ENCODE measurements at places on chromosomes 6 and 20.
A peak's percentile ranks its signal among the peaks of the same experiment; 100 is the strongest.

DNA sequence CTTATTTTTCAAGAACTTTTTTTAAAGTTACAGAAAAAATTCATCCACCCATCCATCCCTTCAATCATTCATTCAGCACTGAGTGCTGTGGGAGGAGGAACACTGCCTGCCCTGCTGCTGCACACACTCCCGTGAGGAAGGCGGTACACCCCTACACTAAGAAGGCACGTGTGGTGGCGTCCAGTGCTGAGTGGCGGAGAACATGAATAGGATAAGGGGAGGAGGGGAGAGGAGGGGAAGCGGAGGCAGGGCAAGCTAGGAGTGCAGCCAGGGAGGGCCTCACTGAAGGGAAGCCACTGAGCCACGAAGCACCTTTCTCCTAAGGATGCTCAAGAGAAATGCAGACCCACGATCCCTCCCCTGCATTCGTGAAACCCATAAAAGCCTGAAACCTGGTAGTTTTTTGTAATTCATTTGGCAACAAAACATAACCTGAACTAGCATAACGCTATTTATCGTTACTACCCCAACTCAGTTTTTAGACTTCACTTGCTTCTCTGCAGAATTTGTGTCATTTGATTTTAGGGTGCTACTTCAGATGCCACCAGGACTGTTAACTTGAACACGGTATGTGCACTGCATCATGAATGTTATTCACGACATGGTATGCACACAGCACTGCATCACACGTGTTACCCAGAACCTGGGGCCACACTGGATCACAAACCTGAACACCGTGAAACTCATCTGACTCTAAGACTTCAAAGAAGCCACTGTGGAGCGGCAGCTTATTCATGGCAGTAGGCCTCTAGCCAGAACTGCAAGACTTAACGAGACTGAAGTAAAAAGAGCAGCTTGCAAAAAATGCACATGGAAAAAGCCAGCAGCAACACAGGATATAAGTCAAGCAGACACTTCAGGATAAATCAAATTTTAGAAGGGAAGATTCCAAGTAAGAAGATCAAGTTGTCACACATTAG, 3.5 kb downstream of the RNASET2 start:
- peak; percentile 38 for DNase-seq

- no peak for DNase-seq
Measured at GRCh38 chr20:43140726-43141125, 49.0 kb downstream of the PTPRT start.

DNA sequence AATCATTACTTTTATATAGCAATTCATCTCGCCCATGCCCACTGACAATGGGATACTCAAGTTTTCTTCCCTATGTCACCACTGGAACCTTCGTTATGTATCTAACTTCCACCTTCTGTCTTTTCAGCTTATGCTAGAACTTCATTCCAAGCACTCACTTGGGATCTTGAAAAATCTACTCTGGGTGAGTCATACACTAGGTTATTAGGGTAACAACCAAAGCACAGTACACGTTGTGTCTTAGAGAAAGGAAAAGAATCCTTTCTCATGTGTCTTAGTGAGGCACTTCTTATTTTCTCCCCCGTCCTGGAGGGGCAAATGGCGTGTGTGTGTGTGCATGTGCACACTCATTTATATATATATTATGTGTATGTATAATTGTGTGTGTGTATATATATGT, 18.3 kb upstream of the FAM162B start:
- DNase-seq: no peak

GRCh38 chr6:37320646-37321045, 33.1 kb upstream of the RNF8 start:
- DNase-seq: no peak

- DNase-seq: no peak
Measured at GRCh38 chr20:50710492-50711063, 19.2 kb upstream of the RIPOR3 start.

GRCh38 chr20:38406476-38406875, 28.7 kb downstream of the SNHG17 start:
- DNase-seq: no peak

DNA sequence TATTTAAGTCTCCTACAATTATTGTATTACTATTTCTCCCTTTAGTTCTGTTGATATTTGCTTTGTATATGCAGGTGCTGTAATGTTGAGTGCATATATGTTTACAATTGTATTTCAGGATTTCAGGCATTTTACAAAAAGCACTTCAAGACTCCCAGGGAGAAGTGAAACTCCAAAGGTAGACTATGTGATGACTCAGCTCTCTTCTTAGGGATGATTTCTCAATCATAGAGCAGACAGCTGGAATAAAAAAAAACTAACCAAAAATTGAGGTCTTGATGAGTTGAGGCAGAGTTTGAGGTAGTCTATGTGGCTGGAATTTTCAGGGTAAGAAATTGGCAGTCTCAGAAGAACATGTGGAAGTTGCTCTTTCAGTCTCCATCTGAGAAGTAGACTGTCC, 786.1 kb downstream of the TFAP2A start:
- no peak for DNase-seq

- DNase-seq: no peak
Measured at GRCh38 chr6:43995137-43995536, 132.1 kb downstream of the MRPL14 start.

DNA sequence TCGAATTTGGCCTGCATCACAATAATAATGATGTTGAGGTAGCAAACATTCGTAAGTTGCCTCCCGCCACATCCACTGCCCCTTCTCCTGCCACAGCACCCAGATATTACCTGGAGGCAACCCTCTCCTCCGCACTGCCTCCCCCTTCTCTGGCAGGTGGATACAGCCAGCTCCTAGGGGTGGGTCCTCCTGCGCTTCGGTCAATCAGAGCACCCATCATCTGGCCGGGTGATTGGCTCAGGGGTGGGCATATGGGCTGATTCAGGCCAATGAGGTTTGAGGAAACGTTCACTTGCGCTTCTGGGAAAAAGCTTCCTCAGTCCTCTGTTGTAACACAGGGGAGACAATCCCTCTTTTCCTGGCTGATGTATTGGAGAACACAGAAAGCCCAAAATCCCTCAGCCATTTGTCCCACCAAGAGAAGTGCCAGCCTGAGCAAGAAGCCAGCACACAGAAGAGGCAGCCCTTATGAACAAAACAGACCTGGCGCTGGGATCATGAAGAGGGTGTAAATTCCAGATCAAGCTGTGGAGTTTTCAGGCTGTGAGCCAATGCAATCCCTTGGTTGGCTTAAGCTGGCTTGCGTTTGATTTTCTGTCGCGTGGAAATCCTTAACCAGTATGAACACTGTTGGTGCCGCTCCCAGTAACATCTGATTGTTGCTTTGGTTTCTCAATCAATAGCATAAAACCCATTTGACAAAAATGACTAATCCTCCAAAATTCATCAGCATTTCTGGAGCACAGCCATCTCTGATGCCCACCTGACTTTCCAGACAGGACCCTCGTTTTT, 82.2 kb downstream of the PRDM1 start:
- no peak for DNase-seq

GRCh38 chr6:89295981-89296380, 19.1 kb downstream of the GABRR2 start:
- DNase-seq: no peak

GRCh38 chr20:63156221-63156671, 59.7 kb downstream of the YTHDF1 start:
- no peak for DNase-seq

- DNase-seq: no peak
Measured at GRCh38 chr6:144336900-144337299, 51.8 kb downstream of the UTRN start.

- no peak for DNase-seq
Measured at GRCh38 chr6:1679688-1680068, 70.0 kb downstream of the FOXC1 start.

DNA sequence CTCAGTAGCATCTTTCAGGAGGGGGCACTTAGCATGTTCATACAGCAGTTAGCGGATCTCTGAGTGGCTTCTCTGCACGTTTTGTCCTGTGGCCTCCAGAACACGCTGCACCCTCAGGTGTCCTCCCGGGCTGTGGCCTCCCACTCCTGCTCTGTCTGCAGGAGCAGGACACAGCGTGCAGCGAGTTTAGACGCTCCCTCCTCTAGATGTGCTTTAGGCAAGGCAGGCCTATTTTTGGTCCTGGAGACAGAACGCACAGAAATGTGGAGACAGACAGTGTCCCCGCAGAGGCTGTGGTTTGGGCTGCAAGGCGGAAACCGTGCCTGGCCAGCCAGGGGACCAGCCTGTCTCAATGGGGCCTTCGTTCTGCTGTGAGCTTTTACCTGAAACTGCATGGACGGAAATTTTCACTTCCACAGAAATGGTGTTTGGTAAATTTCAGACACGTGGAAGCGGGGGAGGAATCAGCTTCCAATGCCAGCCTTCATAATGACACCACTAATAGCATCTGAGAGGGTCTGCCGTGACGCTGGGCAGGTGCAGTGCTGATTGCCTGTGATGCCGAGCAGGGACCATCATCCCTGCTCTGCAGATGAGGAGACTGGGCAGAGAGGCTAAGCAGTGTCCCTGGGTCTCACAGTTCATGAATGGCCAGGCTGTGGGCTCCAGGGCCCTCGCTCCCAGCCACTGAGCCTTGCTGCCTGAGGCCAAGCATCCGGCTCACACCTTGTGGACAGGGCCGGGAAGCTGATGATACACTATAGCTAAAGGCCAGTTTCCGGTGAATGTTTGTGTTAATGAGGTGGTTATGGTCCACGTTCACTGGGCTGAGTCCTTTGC, 120.9 kb downstream of the SYCP2 start:
- no peak for DNase-seq

DNA sequence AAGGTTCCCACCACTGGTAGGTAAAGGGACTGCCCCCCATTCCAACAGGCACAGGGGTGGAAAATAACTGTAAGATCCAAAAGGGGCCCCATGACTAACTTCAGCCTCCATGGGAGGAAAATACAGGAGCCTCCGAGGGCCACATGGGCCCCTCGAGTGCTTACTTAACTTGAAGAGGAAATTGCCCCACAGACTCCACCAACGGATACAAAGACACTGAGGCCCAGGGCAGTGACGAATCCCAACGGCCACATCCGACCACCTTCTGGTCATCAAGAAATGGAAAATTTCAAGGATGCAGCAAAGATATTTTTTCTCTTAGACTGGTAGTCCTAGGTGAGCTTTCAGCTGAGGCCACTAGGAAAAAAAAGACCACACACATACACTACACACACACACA, 116.0 kb upstream of the MRPS10 start:
- no peak for DNase-seq

DNA sequence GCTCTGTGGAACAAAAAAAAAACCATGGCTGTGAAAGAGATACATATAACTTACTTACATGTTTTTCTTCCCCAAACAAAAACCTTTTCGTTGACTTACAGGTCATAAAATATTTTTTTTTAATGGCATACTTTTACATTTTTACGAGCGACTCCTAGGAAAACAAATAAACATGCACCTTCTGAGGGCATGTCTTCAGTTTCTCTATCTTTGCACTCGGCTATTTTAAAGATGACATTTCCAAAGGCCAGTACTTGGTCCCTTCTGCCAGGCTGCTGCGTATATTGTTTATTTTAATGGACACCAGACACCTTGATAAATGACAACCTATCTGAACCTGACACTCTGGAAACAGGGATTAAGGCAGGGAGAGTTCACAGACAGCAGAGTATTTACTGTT, 49.4 kb downstream of the PIGU start:
- no peak for DNase-seq

GRCh38 chr20:43972692-43973091, 58.0 kb downstream of the TOX2 start:
- no peak for DNase-seq

- no peak for DNase-seq
Measured at GRCh38 chr6:53648184-53648943, 17.2 kb downstream of the KLHL31 start.

DNA sequence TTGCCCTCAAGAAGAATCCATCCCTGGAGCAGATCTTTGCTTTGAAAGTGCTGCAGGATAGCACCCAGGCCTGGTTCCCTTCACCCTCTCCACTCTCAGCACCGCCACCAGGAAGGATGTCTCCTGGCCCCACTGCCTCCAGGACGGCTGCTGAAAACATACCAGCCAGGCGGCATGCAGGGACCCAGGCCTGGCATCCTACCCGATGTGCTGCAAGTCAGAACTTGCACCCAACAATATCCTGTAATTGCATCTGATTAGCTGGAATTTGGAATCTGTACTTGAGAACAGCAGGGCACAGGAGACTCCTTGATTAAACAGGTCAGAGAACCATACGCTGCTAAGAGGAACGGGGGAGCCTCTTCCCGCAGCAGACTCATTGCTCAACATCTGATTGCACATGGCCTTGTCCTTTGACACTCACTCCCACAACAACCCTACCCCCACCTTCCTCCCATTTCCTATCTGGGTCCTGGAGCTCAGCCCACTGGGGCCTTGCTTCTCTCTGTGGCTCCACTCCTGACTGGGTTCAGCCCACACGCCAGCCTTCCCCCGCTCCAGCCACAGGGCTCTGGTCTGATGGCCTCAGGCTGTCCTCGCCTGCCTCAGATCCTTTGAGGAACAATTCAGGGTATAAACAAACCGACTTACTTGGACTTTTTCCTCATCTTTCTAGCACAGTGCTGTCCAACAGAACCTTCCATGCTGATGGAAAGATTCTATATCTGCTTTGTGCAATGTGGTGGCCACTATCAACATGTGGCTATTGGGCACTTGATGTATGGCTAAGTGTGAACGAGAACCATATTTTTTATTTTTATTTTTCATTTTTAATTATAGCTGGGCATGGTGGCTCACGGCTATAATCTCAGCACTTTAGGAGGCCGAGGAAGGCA, 78.0 kb downstream of the FGD2 start:
- DNase-seq: no peak

DNA sequence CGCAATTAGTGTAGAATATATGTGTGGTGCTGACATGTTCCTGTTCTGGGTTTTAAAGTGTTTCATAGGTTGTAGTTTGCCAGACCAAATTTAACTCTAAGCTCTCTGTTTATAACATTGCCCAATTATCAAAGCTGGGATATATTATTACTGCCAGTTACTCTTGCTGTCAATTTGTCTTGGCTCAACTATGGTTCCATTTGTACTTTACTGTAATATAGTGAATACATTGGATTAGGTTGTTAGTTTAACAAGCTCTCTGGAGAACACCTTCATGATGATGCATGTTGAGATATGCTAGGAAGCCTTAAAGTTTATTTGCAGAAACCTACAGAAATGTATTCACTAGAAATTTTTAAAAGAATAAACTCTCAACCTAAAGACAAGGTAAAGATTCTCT, 259.6 kb downstream of the ZFAND3 start:
- no peak for DNase-seq

GRCh38 chr6:40597301-40597700, 10.1 kb upstream of the LRFN2 start:
- DNase-seq: no peak

DNA sequence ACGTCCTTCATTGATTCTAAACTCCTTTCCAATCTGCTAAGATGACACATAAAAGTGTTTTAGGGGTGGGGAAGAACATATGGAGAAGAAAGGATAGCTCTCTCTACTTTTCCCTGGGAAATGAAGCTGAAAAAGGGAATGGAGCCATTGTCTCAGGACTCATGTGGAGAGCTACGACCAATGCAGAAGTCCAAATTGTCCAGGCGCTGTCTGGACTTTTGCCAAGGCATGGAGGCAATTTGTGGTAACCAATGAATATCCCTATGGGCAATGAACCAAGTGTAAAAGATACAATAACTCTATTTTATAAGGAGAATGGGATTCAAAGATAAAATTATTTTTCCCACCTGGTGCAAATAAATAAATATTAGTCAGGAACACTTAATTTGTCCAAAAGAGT, 16.1 kb downstream of the FBXL4 start:
- DNase-seq: no peak

GRCh38 chr20:48740292-48740649, 87.5 kb downstream of the PREX1 start:
- DNase-seq: no peak

- no peak for DNase-seq
Measured at GRCh38 chr6:123089226-123089625, 93.2 kb downstream of the CLVS2 start.
